Stimulated activated CD4-positive, alpha-beta T cell treated with anti-CD3 and anti-CD28 coated beads, Interleukin-2, amount 100 ng/mL, for 4 hours (primary cell): ENCODE measurements at places on chromosomes 2 and 18.

- DNase-seq: no peak
These were observed 48.7 kb downstream of the CAVIN2 start for GRCh38 chr2:191797942-191798876.

- no peak for DNase-seq
These were observed 18.3 kb downstream of the IL1B start for GRCh38 chr2:112818094-112818902.

GRCh38 chr18:63113899-63114565 is 205.5 kb downstream of the BCL2 start:
- no peak for DNase-seq

- no peak for DNase-seq
These were observed 673.8 kb upstream of the FANCL start for GRCh38 chr2:58914733-58915505.

- DNase-seq: no peak
These were observed 239.1 kb upstream of the SLC14A2 start for GRCh38 chr18:45376193-45376592.

DNA sequence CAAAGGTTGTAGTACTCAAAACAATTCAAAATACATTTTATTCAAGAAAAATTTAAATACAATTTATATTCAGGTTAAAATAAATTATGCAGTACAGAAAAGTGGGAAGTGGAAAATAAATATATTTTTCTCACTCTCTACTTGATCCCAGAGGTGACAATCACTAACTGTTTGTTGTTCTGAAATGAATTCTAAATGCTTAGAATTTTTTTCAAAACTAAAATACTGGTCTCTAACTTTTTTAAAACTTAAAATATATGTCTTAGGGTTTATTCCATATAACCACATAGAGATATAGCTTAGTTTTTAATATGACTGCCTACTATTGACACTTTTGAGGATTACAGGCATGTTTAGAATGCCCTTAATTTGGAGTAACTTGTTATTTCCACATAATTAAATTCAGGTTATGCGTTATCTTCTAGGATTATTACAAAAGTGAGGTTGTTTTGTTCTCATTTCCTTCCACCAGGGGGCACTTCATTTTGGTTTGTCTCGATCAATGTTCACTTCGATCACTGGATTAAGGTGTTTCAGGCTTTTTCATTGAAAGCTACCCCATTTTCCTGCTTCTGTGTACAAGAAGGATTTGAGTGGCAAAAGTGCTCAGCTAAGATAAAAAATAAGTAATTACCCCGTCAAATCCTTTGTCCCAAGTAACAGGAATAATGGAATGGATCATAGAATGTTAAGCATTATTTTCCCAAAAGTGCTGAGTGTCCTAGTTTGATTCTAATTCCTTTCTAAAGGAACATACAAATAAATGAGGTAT is 27.1 kb upstream of the TFPI start:
- DNase-seq: no peak

DNA sequence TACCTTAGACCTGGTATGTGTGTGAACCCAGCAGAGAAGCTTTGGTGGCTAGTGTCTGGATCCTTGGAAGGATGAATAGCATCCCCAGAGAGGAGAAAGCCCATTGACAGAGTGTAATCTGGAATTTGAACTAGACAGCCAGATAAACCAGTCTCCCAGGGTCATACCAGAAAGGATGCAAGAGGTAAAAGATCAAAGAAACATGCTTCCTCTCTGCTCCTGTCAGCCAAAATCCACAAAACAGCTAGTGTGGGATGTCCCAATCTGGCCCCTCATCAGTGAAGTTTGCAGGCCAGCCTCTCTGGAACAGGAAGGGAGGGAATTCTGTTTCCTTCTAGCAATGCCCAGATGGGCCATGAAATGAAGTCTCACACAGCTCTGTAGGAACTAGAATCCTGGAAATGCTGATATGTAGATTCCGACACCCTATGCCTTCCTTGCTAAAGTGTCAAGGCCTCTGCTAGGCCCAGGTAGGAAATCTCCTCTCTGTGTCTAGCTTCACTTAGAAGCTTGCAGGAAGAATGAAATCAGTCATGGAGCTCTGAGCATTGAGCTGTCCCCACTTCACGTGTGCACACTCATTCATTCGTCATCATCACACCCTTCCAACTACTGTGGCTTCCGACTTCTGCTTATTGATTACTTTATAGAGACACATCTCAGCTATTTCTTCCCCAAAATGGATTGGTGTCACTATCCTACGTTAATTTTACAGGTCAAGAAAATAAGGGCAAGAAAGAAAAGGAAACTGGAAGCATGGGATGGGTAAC is 38.0 kb downstream of the EVA1A start:
- DNase-seq: no peak

DNA sequence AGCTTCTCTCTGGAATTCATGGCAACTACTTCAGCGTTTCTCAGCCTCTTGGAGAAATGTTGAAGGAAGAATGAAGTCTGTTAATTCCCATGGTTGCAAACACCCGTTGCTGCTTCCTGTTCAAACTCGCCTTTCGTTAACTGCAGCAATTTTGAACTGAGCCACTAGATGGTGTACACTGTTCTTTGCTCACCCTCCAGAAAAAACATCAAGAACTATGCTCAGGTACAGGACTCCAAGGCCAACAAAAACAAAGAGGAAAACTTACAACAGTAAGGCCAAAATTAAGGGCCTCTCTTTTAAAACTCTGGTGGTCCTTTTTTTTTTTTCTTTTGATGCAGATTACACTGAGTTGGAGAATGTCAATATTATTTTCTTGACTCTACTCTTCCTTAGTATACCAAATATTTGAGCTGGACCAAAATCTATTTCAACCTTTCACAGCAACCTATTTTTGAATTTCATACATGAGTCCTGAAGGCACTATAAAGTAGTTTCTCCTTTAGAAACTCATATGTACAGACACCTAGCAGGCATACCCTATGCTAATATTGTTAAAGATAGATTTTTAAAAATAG is 58.2 kb downstream of the KLHL14 start:
- no peak for DNase-seq

DNA sequence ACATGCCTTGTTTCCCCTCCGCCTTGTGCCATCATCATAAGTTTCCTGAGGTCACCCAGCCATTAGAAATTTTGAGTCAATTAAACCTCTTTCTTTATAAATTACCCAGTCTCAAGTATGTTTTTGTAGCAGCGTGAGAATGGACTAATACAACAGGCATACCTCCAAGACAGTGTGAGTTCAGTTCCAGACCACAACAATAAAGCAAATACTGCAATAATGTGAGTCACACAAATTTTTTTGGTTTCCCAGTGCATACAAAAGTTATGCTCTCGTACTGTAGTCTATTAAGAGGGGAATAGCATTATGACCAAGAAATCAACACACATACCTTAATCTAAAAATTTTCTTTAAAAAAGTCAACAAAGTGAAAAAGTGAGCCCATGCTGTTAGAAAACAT is 217.2 kb downstream of the NR4A2 start:
- no peak for DNase-seq

GRCh38 chr2:49621016-49621415 is 466.7 kb upstream of the FSHR start:
- DNase-seq: no peak

- no peak for DNase-seq
These were observed 221.6 kb downstream of the VAPA start for GRCh38 chr18:10135302-10135926.

DNA sequence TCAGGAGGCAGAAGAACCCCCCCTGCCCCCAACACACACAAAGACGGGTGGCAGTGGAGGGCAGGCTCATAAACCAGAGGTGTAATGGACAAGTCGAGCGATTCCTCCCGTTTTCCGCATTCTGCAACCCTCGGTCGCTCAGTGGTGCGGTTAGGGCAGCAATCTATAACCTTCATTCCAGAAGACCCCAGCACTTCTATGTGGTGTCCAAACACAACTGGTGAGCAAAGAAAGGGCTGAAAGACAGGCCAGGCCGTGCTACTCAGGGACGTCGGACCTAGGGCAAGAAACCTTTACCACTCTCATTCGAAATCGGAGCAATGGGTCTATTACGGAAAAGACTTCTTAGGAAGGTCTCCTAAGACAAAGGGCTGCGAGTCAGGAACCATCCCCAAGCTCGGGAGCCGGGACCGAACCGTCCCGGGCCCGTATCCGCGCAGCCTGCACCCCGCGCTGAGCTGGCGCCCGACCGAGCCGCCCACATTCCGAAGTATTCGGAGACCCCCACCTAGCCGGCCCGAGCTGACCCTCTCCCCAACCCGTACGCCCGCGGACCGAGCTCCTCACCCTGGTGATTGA is 568 bp downstream of the ARL5A start:
- DNase-seq: no peak

- DNase-seq: no peak
These were observed 2.3 kb upstream of the ACTG2 start for GRCh38 chr2:73890301-73891092.

- DNase-seq: no peak
These were observed 104.2 kb downstream of the SPTBN1 start for GRCh38 chr2:54560146-54560881.

DNA sequence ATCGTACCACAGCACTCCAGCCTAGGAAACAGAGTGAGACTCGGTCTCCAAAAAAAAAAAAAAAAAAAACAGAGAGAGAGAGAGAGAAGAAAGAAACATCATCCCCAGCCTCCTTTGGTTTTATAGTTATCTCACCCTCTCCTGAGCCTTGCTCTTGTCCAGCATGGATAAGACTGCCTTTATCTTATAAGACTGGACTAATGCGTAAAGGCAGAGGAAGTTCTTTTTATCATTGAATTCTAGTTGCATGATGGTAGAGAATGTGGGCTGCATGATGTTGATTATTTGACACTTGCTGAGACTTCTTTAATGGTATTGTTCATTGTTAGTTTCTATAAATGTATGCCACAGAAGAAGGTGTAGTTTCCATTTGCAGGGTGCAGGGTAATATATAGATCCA is 124.4 kb downstream of the ZBTB7C start:
- no peak for DNase-seq

DNA sequence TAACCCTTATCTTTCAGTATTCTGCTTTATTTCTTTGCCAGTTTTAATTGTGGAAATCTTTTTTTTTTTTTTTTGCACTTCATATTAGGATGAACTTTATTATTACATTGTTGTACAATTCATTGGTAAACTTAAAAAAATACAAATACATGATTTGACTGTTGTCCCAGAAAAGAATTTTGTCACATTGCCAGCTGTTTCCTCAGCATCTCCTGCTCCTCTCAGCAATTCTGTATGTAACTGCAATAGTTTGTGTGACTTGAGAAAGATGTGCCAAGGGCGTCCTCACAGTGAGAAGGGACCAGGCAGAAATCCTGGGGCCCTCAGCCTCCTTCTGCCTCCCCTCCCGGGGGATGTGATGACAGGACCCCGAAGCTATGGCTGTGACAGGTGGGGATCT is 254.4 kb downstream of the NBAS start:
- no peak for DNase-seq

DNA sequence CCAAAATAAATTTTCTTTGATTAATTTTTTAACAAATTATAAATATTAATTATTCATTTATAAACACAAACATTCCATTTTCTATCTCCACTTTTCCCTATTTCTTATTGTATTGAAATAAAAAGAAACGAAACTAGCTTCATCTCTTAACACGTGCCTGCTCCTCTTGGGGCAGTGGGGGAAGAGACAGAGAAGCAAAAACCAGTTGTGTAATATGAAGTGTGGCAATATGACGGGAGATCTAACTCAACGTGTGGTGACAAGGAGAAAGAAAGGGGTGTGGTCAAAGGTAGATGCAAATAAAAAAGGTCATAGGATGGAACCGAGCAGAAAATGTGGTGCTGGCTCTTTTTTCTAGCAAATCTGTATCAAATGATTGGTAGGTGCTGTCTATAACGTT is 106.9 kb upstream of the SLC8A1 start:
- DNase-seq: no peak

DNA sequence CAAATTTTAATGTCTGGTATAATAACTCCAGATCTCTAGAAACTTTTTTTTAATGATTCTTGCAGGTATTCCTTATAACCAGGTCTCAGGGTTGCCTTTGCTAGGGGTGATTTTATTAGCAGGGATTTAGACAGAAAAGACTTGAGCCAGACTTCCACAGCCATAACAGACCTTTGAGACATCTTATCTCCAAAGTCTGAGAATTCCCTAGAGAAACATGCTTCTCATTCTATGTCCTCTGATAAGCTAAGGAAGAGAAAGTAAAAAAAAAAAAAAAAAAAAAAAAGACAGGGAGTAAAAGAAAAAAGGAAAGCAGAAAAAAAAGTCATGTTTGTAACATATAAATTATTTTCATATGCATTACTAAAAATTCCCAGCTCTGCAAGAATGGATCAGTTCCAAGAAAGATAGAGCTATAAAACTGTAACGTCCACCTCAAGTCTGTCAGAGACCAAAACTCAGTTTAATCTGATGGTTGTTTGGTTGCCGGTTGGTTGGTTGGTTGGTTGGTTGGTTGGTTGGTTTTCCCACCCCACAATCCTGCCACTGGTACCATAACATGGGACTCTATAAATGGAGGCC is 153.8 kb downstream of the COL6A3 start:
- no peak for DNase-seq

- DNase-seq: no peak
These were observed 1442.6 kb downstream of the SUCLG1 start for GRCh38 chr2:83016343-83017110.

GRCh38 chr2:68512326-68512725 is 44.9 kb downstream of the APLF start:
- DNase-seq: no peak

DNA sequence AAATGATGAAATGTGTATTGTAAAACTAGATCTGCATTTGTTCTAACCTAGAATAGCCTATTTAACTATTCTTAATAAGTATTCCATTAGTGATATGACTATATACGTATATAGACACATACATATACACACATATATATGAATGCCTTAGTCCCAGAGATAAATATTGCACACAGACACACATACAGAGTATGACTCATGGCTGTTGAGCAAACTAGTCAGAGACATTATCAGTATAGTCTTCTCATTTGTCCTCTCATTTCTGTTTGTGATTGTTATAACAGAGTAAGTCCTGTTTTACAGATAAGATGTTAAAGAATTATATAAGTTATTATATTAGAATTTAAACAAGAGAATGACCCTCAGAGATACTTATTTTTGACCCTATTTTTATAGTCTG is 202.5 kb downstream of the CCDC102B start:
- no peak for DNase-seq

DNA sequence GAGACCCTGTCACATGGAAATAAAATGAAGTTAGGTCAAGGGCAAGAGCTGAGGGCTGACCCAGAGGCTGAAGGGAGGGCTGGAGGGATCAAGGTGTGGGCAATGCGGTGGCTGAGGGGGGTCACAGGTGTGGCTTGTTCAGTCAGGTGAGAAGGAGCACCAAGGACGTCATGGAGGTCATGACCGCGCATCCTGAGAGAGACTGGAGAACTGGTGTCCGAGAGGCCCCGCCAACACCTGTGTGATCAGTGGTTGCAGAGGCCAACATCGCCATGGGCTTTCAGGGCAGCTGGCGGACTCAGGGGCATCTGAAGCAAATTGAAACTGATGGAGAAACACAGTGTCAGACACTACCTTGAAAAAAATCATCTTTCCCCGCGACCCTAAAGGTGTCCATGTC is 13.0 kb downstream of the TOGARAM2 start:
- no peak for DNase-seq
